ENCODE measurements at places on chromosomes 1 and 21.
A peak's percentile ranks its signal among the peaks of the same experiment; 100 is the strongest.

GRCh38 chr21:41907496-41908258 lies 28.5 kb upstream of the PRDM15 start:
- DNase-seq, result no peak

GRCh38 chr1:12460121-12460520 lies 157.9 kb downstream of the DHRS3 start:
- DNase-seq, result no peak

DNA sequence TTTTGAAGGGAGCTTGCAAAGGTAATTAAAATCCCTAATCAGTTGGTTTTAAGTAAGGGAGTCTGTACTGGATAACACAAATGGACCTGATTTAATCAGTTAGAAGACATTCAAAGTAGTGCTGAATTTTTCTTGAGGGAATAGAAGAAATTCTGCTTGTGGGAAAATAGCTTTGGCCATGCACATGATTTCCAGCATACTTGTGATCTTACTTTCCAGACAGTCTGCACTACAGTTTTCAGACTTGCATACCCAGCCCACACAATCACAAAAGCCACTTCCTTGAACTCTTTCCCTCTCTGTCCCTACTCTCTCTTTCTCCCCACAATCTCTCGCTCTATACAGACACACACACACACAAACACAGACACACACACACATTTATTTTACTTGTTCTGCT lies 852.1 kb downstream of the PLA2G4A start:
- DNase-seq, result no peak

DNA sequence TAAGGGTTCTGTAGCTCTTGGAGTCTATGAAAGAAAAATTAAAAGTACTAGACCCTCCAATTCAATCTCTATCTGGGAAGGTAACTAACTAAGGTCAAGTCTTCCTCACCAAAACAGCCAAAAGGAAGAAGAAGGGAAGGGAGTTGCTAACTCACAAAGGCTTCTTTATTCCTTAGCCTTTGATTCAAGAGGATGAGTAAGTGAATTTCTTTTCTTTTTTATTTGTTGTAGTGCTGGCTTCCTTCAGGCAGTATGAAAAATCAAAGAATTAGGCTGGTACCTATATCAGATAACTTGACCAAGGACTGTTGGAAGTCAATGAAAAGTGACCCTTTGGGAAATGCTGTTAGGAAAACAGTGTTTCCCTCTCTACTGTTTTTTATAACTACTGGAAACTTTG lies 144.4 kb upstream of the NRIP1 start:
- no peak for DNase-seq

- DNase-seq, result peak; percentile 48
Observed at GRCh38 chr21:36135391-36136102, 668 bp downstream of the CBR3 start.

DNA sequence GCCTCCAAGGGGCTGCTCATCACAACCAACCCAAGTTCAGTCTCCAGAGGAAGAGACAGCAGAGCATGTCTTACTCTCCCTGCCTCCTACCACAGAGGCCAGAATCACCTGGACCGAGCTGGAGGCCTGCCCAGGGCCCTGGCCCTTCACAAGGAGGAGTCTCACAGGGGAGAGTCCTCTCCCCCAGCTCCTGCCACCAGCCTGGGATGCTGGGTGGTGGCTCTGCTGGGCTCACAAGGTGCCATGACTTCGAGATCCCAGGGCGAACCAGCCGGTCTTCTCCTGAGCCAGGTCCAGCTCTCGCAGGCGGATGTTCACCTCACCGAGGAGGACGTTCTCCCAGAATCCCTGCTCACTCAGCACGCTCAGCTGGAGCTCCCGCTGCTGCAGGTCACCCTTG lies 13.0 kb upstream of the PPP1R15B start:
- no peak for DNase-seq

DNA sequence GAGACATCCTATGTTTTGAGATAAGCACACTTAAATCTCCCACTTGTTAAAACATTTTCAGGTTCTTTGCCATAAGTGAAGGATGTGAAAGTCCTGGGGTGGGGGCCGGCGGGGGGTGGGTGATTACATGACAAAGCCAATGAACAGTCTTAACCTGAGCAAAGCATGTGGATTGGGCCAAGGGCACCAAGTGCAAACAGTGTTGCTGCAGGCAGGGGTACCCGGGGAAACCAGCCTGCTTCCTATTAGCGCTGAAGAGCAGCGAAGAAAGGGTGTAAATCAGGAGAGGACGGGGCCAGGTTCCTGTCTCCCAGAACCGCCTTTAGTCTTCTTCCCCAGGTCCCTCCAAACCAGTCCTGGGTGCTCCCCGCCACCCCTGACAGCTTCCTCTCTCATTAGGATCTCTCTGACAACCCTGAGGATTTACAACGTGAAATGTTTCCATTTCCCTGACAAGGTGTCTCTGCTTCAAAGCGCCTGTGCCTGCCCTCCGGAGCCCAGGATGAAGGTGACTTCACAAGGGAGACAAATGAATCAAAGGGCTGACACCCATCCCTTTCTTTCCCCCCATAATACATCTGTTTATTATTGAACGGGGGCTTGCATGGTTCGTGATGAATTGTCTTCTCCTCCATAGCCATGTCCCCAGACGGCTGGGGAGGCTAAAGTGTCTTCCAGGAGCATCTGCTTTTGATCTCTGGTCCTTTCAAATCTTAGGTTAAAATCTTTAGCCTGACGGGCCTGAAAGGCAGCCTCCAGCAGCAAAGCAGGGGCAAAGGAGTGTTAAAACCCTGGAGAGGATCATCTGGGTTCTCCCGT lies 109.5 kb downstream of the TRABD2B start:
- DNase-seq, result no peak

DNA sequence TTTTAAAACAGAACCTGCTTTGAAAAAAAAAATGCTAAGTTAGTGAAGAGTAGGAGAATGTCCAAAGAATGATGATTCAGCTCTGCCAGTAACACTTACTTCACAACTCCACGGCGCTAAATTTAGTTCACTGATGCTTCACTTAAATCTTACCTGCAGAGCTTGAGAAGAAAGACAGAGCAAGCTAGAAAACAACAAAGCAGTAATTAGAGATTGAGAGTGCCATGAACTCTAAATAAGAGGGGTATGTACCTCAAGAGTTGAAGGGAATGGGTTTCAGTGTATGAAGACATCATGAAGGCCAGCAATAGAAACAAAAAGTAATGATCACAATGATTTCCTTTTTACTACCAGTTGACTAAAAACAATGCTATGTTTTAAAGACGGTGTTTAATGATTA lies 32.8 kb downstream of the EPRS1 start:
- no peak for DNase-seq

DNA sequence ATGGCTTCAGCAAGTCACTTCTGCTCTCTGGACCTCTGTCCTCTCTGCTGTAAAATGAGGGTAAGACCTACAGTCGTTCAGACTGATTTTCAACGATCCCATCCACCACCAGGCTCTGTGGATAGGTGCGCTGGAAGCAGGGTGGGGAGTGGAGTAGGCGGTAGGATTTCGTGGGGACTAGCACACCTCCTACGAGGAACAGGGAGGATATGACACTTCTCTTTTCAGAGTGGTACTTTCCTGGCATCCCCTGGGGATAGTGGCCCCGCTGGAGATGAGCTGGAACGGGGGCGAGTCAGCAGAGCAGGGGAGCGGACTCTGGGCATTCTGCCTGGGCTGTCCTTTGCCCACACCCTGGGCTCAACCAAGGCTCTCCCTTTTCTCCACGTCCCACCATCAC lies 17.7 kb downstream of the ETNK2 start:
- no peak for DNase-seq

GRCh38 chr1:116390195-116390594 lies 17.2 kb downstream of the ATP1A1 start:
- DNase-seq, result no peak

- no peak for DNase-seq
Observed at GRCh38 chr21:35641271-35642016, 418.9 kb downstream of the SETD4 start.

GRCh38 chr1:230321741-230322420 lies 104.3 kb downstream of the PGBD5 start:
- DNase-seq, result no peak

- DNase-seq, result no peak
Observed at GRCh38 chr1:160576884-160577283, 2.4 kb downstream of the CD84 start.

GRCh38 chr1:26781206-26781825 lies 6.4 kb upstream of the PIGV start:
- no peak for DNase-seq

GRCh38 chr1:244080343-244080929 lies 29.4 kb downstream of the ZBTB18 start:
- DNase-seq, result no peak

- peak; percentile 8 for DNase-seq
Observed at GRCh38 chr1:184036517-184036949, 995 bp downstream of the COLGALT2 start.

DNA sequence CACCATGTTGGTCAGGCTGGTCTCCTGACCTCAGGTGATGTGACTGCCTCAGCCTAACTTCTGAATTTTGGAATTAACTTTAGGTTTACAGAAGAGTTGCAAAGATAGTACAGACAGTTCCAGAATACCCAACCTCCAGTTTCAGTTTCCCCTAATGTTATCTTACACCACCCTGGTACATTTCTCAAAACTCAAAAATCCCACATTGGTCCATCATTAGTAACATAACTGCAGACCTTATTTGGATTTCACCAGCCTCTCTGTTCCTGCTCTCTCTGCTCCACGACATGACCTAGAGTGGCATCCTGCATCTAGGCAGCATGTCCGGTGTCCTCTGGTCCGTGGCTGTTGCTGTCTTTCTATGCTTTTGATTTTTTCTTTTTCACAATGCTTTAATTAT lies 5.0 kb upstream of the ZC3H12A start:
- DNase-seq, result no peak

- DNase-seq, result no peak
Observed at GRCh38 chr1:230713915-230714764, at the start of gene AGT. Gene AGT, minus strand, starts transcription at chr1:230714122. Its CDS starts 3,299 bp downstream, at chr1:230710823.

- no peak for DNase-seq
Observed at GRCh38 chr1:82110366-82111254, 309.9 kb downstream of the ADGRL2 start.

DNA sequence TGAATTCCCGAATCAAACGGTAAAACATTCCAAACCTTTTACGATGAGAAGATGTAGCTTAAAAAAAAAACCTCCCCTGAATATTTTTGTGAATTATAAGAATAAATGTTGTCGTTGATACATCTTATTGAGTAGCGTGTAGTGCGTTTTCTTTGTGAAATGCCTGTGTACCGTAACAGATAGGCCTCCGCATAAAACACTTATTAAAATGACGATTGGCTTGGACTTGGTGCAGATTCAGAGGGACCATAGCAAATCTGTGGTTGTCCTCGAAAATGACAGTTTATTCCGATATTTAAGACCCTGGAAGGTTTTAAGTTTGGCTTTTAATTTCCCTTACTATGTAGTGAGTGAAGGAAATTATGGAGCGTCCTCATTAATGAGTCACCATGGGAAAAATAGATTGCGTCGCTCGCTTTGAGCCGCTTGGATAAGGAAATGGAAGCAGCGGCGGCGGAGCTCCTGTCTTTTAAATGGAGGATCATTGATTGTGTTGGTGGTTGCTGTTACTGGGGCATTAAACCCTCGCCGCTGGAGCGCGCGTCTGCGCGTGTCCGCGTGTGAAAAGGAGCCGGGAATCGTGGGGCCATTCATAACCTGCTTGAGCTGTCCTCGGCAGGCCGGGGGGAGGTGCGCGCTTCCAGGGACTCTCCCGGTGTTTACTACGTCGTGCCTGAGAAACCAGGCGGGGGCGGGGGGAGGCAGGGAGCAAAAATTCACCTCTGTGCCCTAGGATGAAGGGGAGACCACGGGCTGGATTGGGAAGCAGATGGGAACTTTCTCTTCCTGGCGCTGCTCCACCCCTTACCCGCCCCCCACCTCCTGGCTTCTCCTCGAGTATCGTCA lies 1.6 kb downstream of the SPEN start:
- peak; percentile 65 for DNase-seq

DNA sequence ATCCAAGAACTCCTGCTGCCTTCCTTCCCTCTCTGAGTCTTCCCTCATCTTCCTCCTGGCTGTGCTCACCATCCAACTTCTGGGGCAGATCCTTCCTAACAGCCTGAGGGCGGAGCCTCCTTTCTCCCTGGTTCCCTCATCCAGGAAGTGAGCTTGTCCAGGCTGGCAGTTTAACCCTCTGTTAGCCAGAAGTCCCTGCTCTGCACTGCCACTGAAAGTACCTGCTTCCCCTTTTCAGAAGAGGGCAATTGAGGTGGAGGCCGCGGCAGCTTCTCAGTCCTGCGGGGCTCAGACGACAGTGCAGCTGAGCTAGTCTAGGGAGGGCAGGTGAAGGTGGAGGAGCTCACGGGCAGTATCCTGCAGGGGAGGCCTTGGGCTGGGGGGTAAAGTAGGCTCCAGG lies 149.1 kb downstream of the FCRL5 start:
- no peak for DNase-seq

DNA sequence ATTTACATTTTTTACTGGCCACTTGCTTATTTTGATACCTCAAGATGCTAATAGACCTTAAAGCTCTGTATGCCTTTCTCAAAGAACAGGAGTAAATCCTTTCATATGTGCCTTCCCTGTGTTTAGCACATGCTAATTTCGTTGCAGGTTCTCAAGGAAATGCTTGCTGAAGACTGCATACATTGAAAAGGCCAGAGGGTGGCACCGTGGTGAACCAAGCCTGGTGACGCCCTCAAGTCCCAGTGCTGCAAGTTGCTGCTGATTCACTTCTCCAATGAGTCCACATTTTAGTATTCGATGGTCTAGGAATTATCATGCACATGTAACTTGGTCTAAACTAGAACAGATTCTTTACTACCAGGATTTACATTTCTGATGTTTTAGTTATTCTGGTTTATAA lies 94.1 kb downstream of the CLDN17 start:
- DNase-seq, result no peak

GRCh38 chr1:212261361-212261929 lies 23.8 kb upstream of the PPP2R5A start:
- DNase-seq, result no peak

- DNase-seq, result no peak
Observed at GRCh38 chr1:85865213-85865612, 157.0 kb upstream of the ZNHIT6 start.

- DNase-seq, result no peak
Observed at GRCh38 chr21:42513151-42513984, at the start of gene SLC37A1. Gene SLC37A1, plus strand, starts transcription at chr21:42513852. Its CDS starts 4,603 bp downstream, at chr21:42518455.

DNA sequence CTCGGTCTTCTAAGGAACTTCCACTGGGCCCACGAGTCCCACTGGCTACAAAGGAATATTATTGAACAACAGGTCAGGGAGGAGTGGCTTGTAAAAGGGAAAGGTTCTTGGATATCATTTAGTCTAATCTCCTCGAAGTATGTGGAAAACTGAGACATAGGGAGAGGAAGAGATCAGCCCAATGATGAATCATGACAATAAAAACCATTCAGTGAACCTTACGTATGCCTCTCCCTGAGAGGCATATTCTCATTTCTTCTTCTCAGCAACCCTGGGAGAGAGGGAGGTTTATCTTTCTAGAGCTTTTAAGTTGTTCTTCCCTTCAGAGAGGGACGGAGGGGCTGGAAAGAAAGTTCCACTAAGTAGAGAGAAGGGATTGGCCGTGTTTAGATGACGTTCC lies 5.3 kb upstream of the MOB3C start:
- no peak for DNase-seq

- DNase-seq, result no peak
Observed at GRCh38 chr1:202017749-202018467, 7.5 kb downstream of the ELF3 start.

DNA sequence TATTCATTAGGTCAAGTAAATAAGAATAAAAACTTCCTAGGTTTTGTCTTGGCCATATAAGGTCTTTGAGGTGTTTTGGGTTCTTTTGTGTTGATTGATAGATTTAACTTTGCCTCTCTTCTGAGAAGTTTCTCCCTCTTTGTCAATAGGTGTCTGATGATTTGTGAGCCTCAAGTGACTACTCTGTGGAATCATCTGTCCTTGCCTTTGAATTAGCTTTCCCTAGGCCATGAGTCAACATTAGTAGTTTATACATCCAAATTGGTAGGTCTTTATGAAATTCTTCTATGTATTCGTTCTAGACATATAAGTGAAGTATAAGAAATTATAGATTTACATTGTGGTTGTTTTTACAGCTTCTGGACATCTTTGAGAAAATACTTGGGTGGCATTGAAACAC lies 864.4 kb downstream of the USP25 start:
- DNase-seq, result no peak
